ENCODE measurements at places on chromosomes 1 and 21.

- DNase-seq, result no peak
Measured at GRCh38 chr21:42653231-42654061, at the start of gene PDE9A. Gene PDE9A (plus strand): TSS chr21:42653621. CDS start chr21:42653815, 194 bp downstream.

DNA sequence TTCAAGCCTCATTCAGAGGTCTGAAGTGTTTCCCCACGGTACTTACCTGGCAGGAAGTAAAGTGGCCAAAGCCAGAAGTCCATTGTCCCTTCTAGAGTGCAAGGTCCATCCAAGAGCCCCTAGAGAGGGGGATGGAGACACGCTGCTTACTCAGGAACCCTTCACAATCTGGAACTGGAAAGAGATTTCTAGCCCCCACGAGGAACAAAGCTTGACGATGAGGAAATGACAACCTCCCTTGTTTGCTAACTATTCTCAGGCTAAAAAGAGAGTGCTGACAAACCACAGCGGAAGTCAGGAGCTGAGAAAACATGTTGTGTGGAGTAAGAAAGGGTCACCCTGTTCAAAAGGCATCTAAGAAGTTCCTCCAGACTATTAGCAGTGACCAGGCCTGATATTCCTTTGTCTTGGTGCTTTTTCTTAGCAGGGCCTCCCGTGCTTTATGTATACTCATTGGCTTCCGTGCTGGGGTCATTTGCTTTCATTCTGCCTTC, at the start of gene FCMR:
Gene FCMR, minus strand, starts transcription at position 170 of the 494 bp plus-strand sequence. Its CDS starts 87 bp downstream, at position 83.
- no peak for DNase-seq

GRCh38 chr1:3775490-3776230, 3.1 kb downstream of the SMIM1 start:
- DNase-seq, result peak; percentile 41

- DNase-seq, result peak; percentile 82
Measured at GRCh38 chr1:79161077-79161476, 154.5 kb upstream of the ADGRL4 start.

- DNase-seq, result peak; percentile 85
Measured at GRCh38 chr1:43373066-43373940, 5.5 kb upstream of the ELOVL1 start.

- DNase-seq, result no peak
Measured at GRCh38 chr1:163826500-163826899, 504.7 kb downstream of the NUF2 start.
